ENCODE measurements at places on chromosomes 3 and 15.

GRCh38 chr3:185087419-185087818 lies 65.4 kb downstream of the C3orf70 start:
- DNase-seq = no peak

- DNase-seq = no peak
Observed at GRCh38 chr15:97141871-97142270, 811.4 kb downstream of the NR2F2 start.

DNA sequence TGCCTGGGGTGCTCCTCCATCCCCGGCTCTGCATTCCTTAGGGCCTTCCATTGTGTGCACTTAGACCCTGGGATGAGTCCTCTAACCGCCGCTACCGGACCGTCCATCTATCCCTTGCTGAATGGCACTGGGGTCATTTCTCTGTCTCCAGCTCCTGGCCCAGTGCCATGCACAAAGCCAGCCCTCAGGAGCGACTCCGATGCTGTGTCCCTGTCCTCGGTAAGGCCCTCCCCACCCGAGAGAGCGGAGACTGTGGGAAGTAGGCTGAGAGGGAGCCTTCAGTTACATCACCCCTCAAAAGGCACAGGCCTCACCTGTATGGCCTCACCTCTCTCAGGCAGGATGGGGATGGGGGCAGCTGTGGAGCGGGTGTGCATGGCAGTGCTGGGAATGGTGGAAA lies 33.8 kb downstream of the MUC4 start:
- no peak for DNase-seq

DNA sequence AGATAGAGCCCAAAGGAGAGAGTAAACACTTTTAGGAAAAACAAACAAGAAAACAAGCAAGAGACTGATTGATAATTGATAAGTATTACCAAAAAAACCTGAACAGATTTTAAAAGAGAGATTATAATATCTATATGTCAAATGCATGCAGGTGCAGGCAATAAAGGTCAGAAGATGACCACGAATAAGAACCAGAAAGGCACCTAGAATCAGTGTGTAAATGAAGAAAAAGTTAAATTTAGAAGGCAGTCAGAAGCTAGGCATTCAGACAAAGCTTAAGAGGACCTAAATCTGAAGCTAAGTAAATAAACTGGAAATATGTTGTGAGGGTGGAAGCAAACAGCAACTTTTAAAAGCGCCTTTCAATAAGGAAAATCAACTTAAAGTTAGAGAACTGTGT lies 16.3 kb downstream of the IQCB1 start:
- no peak for DNase-seq

GRCh38 chr3:104885214-104885814 lies 481.4 kb upstream of the ALCAM start:
- no peak for DNase-seq

DNA sequence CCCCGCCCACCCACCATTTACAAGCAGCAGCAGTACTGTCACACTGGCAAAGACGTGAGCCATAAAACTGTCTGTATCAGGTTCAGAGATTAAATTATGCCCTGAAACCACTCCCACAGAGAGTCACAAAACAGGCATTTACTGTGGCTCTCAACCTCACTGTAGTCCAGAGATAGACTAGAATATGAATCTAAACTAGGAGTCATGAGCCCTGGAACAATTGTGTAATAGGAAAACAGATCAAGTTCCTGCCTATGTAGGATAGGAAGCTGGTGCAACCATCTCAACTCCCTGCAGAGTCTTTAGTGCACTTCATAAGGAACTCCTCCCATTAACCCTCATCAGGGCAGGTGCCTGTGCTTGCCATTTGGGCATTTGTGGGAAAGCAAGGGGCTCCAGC lies 61.7 kb downstream of the FAM227B start:
- no peak for DNase-seq

- peak; percentile 22 for DNase-seq
Observed at GRCh38 chr15:41483115-41483514, 10.6 kb upstream of the ITPKA start.

GRCh38 chr3:61601831-61602230 lies 40.5 kb downstream of the PTPRG start:
- DNase-seq = no peak

- DNase-seq = no peak
Observed at GRCh38 chr3:40128166-40128565, 181.3 kb upstream of the EIF1B start.

DNA sequence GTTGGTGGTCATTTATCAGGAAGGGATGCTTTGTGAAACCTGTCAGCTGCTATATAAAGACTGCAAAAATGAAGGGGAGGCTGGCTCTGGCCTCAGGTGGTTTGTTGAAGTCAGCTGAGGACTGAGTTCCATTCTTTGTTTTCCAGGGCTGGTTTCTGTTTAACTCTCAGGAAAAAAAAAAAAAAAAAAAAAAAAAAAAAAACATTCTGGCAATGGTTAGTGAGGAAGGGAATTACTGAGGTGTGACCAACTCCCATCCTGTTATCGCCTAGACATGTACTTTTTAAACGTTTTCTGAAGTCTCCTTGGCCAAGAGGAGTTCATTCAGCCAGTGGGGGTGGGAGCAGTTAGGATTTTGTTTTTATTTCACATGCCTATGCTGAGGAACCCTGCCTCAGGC lies 316.3 kb downstream of the OXSM start:
- DNase-seq = no peak

DNA sequence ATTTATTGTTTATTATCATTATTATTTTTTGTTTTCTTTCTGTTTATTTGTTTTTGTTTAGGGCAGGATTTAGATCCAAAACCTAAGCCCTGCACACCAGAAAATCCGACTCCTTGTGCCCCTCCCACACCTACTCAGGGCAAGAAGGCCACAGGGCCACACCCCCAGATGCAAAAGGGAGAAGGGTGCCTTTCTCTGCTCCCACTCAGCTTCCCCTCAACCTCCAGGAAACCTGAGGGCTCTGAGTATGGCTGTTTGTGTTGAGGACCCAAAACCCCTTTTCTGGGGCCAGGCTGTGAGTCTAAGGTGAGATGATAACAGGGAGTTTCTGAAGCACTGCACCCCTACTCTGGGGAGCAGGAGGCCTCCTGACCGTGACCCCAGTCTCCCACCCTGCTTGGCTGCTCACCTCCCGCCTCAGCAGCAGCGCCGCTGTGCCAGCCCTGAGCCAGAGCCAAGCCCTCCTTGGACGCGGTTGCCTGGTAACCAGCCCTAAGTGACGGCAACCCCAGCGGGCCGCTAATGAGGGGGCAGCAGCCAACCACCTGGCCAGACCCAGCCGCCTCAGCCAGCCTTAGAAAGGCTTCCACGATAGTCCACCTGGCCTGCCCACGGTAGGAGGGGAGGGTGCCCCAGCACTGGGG lies 6.4 kb upstream of the C15orf39 start:
- no peak for DNase-seq

DNA sequence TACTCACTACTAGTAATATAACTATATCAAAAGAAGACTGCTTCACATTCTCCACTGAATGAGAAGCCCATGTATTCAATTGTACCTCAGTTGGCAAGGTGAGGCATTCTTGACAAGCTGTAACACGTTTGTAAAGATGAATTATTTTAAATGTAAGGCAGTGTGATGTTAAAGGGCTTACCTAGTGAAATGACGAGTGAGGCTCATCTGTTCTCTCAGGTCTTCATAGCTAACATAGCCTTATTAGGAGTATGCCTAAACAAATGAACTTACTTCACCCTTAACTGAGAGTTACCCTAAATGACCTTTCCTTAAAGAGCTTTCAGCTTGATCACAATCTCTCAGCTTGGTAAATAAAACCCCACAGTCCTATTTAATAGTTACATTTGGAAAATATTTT lies 127.3 kb downstream of the FEZF2 start:
- no peak for DNase-seq

GRCh38 chr3:148598619-148599018 lies 99.1 kb upstream of the AGTR1 start:
- no peak for DNase-seq

DNA sequence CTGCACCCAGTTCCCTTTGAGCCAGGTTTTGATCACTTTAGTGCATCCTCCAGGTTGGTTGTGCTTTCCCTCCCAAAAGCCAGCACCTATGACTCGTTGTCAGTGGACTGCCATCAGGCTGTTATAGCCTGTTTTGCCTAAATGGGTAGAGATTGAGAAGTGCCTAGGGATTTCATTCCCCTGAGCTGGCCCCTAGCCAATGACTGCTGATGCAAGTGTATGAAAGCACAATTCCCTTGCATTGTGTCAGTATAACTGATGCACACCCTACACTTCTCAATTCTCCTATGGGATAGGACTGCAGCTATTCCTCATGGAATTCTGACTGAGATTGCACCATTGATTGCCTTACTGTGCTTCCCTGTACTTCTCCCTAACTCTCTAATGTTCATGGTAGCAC lies 102.1 kb upstream of the ARPP21 start:
- no peak for DNase-seq

DNA sequence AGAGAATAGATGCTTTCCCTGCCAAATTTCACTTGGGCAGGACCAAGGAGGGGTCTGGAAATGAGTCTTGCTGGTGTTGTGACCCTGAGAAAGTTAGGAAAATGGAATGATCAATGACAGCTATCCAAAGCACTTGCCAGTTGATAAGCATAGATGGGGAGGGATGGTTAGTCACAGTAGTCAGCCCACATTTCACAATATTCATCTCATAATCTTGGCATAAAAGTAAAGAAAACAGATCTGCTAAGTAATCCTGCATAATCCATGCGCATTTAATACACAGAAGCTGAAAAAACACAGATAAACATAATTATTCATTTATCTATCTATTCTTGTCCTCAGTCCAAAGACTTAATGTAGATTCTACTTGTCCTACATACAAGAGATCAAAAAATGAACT lies 184.1 kb downstream of the ZIC4 start:
- no peak for DNase-seq

GRCh38 chr3:122263974-122264588 lies 61.0 kb upstream of the CSTA start:
- no peak for DNase-seq

DNA sequence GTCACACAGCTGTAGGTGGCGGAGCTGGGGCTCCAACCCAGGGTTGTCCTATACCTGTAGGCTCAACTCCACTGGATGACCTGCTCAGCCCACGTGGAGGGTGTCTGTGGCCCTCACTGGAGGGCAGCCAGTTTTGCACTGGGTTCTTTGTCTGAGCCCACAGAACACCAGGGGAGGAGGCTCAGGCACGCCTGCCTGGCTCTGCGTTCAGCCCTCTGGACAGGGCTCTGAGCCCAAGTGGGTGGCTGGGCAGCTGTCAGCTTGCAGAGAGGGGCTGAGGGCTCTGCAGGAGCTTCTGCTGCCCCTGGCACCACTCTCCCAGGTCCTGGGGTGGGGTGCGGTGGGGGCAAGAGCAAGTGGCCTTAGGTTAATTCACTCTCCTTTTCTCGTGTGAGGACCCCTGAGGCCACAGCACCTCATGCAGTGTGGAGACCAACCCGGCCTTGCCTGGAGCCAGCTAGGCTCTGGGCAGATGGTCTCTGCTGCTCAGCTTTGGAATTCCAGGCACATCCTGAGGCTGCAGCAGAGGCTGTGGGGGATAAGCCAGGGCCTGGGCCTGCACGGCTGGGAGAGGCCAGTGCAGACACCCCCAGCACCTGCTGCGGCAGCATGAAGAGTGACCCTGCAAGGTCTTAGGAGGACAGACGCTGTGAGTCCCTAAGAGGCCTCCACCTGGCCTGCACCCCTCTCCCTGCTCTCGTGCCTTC lies 23.5 kb downstream of the DUSP7 start:
- DNase-seq = no peak

DNA sequence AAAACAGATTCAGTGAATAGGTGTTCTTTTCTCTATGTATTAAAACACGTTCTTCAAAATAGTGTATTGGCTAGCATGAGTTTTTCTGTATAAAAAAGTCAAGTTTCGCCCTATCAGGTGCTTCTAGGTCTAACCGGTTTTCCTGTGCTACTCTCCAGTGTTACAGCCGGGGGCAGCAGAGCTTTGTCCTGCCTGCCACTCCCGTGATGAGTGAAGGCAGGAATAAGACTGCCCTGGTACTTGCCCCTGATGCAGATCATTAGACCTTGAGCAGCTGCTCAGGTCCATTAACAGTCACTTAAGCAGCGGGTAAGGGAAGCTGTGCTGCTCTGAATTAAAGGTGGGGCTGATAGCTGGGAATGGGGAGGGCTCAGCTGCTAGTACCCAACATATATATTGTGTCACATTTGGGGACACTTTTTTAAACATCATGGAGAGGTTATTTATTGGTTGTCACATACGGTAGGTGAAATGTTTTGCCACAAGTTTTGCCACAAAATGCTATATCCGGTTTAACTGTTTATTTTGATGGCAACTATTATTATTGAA lies 1.3 kb upstream of the UNC13C start:
- DNase-seq = no peak

- DNase-seq = no peak
Observed at GRCh38 chr3:114709102-114709501, 415.3 kb downstream of the TIGIT start.

GRCh38 chr3:123329636-123330340 lies 119.1 kb downstream of the ADCY5 start:
- DNase-seq = no peak

- DNase-seq = no peak
Observed at GRCh38 chr15:77831986-77832385, 199.3 kb upstream of the LINGO1 start.

DNA sequence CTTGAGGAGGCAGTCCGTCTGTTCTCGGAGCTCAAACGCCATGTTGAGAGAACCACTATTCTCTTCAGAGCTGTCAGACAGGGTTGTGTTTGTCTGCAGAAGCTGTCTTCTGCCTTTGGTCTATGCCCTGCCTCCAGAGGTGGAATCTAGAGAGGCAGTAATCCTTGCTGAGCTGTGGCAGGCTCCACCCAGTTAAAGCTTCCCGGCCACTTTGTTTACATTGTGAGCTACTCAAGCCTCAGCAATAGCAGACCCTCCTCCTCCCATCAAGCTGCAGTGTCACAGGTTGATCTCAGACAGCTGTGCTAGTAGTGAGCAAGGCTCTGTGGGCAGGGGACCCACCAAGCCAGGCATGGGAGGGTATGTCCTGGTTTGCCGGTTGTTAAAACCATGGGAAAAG lies 8.9 kb downstream of the OR5AC2 start:
- DNase-seq = no peak

GRCh38 chr3:124260206-124260915 lies 268.4 kb upstream of the ROPN1 start:
- no peak for DNase-seq

GRCh38 chr15:67564021-67564967 lies 21.8 kb downstream of the MAP2K5 start:
- DNase-seq = no peak

DNA sequence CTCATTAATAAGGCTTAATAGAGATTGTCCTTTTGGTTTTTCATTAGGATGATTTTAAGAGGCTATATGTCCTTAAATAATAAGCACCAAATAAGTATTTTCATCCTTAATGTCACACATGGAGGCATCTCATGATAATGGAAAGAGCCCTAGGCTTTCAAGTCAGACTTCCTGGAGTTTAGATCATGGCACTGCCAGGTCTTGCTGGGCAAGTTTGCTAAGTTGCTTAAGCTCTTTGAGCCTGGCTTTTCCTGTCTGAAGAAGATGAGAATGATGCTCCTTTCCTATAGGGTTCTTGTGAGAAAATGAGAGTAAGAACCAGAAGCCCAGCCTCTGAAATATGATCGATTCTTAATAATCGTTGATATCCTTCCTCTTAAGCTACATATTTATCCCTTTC lies 23.4 kb upstream of the P2RY12 start:
- DNase-seq = no peak

All from CD4-positive, alpha-beta T cell (primary cell).